ENCODE measurements at places on chromosomes 6 and 20.
A peak's percentile ranks its signal among the peaks of the same experiment; 100 is the strongest.

- DNase-seq: no peak
Observed at GRCh38 chr20:18093388-18093787, 35.7 kb upstream of the OVOL2 start.

DNA sequence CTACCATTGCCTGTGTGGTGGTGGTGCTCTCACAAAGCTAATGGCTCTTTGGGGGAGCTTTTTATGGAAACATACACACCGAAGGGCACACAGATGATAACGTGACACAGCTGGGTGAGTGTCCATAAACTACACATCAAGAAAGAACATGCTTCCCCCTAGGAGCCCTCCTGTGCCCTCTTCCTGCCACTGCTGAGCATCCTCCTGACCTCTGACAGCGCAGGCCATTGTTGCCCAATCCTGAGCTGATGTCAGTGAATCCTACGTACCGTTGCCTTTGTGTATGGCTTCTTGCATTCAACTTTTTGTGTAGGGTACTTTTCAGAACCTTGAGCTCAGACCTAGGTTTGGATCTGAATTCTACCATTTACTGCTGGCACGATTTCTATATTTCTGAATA, 65.8 kb upstream of the SLC22A1 start:
- no peak for DNase-seq

DNA sequence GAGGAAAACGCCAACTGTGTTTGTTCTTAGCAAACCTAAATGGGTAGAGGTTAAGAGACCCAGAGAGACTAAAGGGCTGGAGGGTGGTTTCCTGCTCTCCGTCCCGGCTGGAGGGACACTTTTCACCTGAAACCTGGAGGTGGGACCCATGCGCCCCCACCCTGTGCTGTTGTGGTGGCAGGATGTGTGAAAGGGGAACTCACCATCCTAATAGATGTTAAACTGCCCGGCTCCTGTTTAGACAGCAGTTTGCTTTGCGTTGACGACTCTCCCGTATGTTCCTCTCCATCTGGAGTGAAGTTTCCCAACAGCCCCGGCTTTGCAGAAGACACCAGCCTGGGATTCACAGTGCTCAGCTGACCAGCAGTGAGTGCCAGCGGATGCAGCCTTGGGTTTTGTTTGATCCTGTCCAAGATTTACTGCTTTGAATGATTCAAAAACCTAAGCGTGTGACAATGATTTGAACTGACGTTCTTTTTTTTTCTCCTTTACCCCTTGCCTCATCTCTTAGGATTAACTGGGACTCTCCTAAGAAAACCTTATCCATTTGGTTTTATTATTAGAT, 66.0 kb downstream of the CDH4 start:
- no peak for DNase-seq

GRCh38 chr6:143034689-143035334, 25.9 kb upstream of the AIG1 start:
- no peak for DNase-seq

- peak; percentile 72 for DNase-seq
Observed at GRCh38 chr6:134683783-134684422, 266.0 kb downstream of the ALDH8A1 start.

DNA sequence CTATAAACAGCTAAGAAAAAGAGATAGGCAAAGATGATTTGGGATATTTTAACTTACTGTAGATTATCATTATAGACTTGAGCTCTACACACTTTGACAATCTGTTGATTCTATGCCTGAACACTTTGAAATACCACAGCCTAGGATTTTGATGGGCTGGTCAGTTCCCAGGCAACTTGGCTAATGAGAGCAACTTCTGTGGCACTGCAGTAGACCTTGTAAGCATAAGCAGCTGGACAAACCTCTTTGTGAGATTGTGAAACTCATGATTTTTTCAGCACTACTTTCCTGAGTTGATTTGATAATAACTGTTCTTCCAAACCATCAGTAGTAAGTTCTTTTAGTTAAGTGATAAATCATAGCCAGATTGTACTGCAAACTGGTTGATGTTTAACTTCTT, 27.1 kb upstream of the ELOVL5 start:
- peak; percentile 51 for DNase-seq

DNA sequence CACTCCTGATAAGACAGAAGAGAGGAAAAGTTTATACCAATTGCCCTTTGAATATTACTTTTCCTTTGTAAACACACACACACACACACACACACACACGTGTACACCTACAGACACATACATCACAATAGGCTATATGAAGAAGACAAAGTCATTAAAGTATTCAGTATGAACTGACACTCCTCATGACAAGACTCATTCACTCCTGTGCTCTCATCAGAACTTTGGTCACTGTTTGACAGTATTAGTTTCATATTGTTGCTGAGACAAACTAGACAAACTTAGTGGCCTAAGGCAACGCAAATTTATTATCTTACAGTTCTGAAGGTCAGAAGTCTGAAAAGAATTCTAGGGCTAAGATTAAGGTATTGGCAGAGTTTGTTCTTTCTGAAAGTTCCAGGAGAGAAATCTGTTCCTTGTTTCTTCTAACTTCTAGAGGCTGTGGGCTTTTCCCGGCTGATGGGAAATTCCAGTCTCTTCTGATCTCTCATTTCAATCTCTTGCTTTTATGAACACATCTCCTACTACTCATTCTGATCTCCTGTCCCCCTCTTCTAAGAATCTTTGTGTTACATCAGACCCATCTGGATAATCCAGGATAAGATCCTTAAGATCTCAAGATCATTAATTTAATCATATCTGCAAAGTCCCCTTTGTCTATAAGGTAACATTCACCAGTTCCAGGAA, 171.3 kb downstream of the HACE1 start:
- no peak for DNase-seq

DNA sequence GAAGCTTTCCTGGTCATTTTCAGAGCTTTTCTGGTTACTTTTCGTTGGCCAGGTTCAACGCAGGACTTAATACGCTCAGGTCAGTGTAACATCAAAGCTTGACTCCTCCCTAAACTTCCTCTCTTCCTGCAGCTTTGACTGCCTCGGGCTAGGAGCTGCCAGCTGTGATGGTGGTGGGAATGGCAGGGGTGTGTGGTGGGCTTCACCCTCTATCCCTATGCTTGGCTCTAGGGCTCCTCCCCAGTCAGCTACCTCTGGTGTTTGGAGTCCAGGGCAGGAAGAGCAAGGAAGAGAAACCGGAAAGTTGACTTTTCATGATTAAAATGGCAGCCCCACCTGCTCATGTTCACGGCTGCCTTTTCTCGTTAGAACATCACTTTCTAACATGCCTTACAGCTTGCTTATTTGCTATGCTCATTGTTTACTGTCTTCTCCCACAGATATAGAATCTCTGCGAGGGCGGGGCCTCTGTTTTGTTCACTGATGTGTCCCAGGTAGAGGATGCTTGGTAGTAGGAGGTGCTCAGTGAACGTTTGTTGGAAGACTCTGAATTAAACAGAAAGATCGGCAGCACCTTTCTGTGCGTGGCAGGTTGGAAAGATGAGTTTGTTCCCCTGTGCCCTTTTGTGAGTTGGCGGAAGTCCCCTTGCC, 16.1 kb upstream of the PPP1R14C start:
- no peak for DNase-seq

DNA sequence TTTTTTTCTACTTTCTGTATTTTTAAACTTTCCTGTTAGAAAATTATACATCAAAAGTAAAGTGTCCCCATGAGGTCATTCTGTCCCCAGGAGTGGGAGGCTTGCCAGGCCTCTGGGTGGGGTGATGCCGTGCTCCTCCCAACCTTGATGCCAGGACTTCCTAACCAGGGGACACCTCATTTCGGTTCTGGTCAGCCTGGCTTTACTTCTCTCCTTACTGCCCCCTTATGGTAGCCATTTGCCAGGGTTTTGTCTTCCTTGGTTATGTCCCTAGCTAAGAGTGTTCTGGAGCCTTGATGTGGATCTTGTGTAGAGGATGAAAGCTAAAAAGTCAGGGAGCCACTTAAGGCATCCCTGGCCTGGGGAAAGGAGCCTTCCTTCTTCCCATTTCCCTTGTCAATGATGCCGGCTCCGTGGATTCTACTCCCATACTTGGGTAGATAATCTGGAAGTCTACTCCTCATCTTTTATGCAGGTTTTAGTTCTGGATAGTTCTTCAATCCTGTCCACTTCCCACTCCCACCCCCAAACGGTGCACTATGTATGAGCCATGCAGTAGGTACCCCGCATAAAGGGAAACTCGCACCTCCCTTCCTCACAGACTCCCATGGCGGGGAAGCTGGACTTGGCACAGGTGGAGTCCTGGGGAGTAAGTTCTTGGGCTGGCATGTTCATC, 164.1 kb upstream of the SALL4 start:
- DNase-seq: peak; percentile 74

DNA sequence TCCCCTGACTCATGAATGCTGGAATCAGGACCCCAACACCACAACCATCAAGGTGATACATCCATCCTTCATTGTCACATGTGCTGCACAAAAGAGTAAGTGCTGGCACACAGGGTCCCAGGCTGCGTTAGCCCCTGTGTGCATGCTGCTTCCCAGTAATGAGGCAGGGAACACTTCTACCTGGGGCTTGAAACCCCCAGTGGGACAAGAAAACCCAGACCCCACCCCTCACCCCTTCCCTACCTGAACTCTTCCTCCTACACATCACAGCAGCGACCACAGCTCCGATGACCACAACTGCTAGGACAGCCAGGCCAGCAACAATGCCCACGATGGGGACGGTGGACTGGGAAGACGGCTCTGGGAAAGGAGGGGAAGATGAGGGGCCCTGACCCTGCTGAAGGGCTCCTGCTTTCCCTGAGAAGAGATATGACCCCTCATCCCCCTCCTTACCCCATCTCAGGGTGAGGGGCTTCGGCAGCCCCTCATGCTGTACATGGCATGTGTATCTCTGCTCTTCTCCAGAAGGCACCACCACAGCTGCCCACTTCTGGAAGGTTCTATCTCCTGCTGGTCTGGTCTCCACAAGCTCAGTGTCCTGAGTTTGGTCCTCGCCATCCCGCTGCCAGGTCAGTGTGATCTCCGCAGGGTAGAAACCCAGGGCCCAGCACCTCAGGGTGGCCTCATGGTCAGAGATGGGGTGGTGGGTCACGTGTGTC, 2.0 kb downstream of the HLA-B start:
- DNase-seq: no peak

DNA sequence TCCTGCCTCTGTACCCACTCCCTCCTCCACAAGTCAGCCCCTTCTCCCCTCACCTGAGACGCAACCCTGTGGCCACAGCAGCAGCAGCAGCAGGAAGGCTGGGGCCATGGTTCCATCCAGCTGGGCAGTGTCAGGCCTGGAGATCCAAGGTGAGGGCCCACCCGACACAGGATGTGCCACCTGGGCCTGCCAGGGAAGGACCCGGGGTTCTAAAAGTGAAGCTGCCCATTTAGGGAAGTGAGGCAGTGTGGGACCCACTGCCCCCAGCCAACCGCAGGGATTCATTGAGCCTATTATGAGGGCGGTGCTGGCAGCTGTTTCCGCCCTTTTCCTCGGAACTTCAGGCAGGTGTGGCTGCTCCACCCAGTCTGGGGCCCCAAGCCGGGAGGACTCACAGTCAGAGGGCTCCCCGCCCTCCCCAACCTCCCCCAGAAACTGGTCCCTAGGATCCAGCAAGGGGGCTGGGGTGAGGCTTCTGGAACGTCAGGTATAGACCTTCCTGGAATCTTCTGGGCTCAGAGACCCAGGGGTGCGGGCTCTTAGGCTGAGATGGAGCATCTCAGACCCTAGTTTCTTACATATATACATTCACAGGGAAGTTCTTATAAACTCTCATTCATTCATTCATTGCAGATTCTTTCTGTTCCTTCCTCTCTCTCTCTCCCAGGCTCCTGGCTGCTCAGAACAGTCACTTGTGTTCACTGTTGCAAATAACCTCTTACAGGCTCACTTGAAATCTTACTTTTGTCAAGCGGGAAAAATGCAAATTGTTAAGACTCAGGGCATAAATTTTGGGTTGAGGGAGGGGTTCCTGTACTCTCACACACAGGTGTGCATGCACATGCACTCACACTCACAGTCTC, at the start of gene TREML2:
Gene TREML2 (minus strand): TSS at position 249 of the 863 bp plus-strand sequence. CDS start 141 bp downstream, at position 108.
- no peak for DNase-seq

- no peak for DNase-seq
Observed at GRCh38 chr6:27065183-27065582, 182.3 kb upstream of the PRSS16 start.

- DNase-seq: no peak
Observed at GRCh38 chr6:27176523-27177484, 70.7 kb upstream of the PRSS16 start.

- DNase-seq: no peak
Observed at GRCh38 chr20:740162-740561, 28.1 kb downstream of the SLC52A3 start.

DNA sequence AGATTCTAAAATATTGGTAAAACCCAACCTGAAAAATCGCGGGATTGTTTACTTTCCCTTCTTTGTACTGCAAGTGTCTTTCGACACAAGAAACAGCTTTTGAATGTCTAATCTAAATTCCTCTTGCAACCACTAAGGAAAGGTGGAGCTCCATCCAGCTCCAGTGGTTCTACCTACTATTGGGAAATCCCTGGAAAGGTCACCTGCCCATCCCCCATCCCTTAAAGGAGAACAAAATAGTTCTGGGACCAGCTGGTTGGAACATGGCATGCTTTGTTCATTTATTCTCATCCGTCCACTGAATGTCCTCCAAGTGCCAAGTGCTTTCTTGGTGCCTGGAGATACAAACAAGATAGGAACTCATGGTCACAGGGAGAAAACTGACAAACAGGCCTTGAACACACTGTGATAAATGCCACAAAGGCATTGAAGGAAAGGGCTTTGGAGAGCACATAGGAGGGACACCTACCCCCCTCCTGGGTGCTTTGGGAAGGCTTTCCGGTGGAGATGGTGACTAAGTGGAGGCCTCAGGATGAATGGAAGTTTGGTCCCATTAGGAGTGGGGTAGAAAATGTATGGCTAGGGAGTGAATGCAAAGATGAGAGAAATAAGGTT, 2.3 kb upstream of the CITED2 start:
- peak; percentile 41 for DNase-seq

GRCh38 chr20:14879020-14879697, 541.7 kb upstream of the FLRT3 start:
- DNase-seq: peak; percentile 65

DNA sequence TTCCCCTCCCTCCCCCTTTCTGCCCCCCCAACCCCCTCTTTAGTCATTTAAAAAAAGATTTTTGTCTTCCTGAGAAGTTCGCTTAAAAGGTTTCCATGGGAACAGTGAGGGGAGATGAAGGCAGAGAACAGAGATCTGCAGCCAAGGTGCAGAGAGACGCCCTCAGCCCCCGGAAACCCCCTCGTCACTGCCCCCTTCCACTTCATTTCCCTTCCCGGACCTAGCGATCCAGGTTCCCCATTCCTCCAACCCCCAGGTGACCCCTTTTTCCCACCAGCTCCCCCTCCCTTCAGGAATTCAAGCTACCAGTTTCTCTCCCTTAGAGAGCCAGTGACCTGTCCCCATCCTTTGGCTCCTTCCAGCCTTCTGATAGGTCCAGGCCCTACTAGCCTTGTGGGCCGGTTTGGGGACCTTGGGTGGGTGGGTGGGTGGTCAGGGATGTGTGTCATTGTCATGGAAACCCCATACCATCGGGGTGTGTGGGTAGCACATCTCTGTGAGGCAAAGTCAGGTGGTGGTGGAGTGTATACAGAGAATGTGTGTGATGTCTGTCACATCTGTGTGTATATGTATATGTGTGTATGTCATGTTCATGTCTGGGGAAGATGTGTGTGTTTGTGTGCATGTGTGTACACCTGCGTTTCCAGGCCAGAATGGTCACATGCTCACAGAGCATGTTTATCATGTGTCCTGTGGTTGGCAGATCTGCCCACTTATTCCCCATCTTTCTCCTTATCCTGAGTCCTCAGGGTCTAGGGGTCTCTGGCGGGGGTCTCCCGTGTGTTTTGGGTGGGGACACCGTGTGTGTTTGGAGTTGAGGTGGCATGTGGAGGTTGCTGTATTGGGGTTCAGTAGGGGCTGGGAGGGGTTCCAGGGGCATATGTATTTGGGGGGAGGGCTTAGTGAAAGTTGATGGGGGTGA, 7.0 kb downstream of the SYNGAP1 start:
- DNase-seq: no peak

GRCh38 chr6:47484616-47485015, 7.0 kb downstream of the CD2AP start:
- peak; percentile 88 for DNase-seq
